ENCODE measurements at places on chromosomes 2 and 18.

DNA sequence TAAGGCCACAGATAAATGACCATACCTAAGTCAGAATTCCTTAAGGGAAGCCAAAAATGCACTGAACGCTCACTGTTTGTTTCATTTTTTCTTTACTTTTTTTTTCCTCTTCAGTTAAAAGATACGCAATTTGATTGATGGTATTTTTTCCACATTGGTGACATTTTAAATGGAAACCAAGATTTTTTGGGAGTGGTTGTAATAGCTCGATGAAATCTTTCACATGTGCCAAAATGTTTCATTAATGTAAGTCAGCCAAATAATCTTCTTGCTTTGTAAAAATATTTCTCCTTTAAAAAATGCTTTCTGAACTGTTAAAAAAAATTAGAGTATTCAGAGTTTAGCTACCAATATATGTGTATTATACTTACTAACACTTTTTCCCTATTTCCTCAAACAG lies 339.8 kb downstream of the ZEB2 start:
- DNase-seq, result no peak

DNA sequence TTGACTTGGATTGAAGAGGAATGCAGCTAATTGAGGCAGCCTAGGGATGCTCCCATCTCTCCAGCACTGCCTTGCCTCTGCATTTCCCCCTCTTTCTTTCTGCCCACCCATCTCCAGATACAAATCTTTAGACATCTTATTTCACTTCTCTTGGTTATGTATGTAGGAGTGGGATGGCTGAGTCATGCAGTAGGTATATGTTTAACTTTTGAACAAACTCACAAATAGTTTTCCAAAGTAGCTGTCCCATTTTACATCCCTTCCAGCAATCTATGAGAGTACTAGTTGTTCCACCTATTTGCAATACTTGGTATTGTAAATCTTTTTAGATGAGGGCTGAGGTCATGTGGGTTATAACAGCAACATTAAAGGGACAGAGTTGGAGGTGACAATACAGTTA lies 329.9 kb downstream of the DYSF start:
- DNase-seq, result no peak

DNA sequence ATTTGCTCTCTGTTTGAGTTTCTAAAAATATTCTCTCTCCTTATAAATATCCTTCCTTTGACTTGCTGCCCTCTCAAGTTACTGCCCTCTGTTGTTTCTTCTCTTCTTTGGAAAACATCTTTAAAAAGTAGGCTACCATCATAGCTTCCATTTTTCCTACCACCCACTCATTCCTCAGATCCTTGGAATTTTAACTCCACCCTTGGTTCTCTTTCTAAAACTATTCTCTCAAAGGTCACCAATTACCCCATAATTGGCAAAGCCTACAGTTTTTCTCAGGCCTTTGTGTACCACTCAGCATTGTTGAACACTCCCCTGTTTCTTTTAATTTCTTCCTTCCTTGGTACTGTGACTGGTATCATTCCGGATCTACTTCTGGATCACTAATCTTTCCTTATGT lies 43.0 kb upstream of the ITGAV start:
- no peak for DNase-seq

- DNase-seq, result no peak
Observed at GRCh38 chr2:195468771-195469170, 188.3 kb upstream of the SLC39A10 start.

DNA sequence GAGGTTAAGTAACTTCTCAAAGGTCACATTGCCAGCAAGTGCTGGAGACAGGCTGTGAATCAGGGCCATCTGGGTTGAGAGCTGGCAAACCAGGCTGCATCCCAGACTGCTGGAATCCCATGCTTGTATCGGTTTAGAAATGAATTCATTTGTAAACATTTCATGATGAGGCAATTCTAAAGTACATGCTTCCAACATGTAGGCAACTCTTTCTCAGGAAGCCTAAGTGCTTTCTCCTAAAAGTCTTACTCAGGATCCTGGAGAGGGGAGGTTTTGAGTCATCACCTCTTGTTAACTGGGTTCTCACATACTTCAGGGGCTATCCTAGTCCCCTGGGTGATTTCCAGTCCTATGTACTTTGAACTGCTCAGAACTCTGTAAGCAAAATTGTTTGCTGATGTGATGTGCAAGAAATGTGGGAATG lies 416.5 kb downstream of the MEIS1 start:
- no peak for DNase-seq

DNA sequence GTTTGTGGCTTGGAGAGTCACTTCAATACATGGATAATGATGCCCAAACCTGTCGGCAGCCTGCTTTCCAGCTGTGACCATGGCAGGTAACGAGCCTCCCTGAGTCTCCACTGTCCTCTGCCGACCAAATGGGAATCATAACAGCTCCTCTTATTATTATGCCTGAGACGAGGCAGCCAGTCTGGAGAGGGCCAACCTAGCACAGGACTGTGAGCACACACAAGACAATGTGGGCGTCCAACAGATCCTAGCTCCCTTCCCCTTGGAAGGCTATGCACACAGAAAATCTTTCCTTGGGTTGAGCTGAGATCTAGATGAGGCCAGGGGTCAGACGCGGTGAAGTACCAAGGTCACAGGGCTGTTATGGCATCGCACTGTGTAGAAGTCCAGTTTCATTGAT lies 890 bp upstream of the SLC4A3 start:
- DNase-seq, result no peak

DNA sequence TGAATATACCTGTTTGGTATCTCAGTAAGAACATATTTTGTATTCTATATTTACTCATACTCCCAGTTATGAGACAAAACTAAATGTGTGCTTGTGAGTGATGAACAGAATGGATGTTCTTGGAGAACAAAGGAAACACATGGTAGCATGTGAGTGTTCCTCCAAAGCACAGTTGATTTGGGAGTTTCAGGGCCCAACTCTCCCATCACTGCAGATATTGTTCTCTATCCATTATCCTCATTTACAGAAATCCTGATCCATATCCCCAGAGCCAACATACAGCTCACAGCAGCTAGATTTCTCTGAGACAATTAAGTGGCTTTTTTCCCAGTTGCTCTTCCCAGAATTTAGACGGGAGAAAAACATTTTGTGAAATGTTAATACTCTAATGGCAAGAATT lies 75.6 kb upstream of the MAPRE2 start:
- no peak for DNase-seq

GRCh38 chr2:17873021-17873420 lies 5.4 kb upstream of the KCNS3 start:
- DNase-seq, result no peak

DNA sequence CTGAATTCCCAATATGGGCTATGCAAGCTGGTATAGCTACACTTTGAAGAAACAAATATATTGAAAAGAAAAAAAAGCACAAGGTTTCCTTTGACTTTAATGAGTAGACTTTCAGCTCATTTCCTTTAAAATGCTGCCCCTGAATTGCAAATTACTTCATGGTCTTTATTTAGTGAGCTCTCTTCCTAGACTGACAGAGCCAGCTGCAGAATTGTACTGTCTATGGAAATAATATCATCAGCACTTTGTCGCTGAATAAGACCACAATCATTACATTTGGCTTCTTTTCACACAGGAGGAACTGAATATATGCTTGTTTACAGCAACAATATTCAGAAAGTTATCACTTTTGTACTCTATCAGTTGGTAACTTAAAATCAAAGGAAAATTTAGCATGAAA lies 41.7 kb downstream of the ARL5A start:
- no peak for DNase-seq

DNA sequence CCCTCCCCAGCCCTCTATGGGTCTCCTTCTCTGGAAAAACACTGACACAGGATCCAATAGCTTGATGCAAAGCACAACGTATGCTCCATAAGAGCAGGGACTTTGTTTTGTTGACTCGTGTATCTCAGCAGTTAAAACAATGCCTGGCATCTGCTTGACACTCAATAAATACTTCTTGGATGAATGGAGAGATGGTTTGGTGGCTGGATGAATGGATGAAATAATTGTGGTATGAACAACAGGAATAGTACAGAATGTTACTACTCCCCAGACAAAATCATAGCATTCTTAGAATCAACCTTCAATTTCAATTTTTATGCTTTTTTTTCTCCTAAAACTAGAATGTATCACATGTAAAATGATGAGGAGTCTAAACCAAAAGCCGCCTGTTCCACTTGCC lies 57.4 kb downstream of the KCNE4 start:
- DNase-seq, result no peak

DNA sequence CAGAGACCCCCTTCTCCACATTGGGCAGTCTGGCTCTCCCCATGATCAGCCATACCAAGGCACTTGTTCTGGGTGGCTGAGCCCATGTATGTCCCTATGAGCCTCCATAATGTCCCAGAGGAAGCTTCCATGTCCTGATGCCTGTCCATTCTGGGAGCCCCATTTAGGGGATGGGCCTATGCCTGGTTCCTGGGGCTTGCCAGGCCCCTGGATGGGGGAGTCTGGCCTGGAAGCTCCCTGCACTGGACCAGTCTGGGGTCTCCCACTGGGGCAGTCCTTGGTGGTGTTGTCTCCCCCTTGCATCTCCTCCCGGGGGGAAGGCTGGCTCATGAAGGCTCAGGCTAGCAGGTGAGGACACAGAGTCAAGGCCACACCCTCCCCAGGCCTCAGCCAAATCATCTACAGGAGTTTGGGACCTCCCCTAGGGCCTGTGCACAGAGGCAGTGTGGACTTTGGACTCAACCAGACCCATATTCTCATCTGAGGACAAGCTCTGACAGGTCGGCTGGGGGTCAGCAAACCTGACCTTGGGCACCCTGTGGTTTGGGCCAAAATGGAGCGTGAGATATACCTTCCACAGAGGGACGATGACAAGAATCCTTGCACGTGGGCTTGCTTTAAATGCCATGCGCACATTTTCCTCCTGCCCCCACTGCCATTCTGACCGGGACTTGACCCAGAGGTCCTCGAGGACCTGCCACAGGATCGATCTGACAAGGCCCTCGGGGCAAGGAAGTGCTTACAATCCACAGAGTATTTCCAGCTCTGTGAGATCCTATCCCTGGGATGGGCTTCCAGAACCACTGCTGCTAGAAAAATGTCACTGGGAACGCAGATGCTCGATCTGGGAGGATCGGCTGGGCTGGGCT lies 38.8 kb downstream of the INHBB start:
- no peak for DNase-seq

DNA sequence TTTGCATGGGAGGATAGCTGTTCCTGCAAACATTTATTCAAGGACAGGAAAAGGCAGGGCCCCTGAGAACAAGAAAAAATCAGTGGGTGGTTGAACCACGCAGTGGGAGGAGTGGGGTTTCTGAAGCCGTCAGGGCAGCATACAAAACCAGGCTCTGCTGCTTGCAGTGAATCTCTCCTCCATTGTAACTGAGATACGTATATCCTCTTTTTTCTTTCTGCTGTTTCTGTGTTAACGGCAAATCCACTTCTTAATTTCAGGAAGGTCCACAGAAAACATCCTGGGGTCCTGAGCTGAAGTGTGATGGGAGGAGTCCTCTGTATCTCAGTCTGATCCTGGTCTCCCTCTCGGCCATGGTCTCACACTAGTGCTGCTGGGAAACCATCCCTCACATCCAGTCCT lies 27.2 kb upstream of the KCNF1 start:
- DNase-seq, result no peak

DNA sequence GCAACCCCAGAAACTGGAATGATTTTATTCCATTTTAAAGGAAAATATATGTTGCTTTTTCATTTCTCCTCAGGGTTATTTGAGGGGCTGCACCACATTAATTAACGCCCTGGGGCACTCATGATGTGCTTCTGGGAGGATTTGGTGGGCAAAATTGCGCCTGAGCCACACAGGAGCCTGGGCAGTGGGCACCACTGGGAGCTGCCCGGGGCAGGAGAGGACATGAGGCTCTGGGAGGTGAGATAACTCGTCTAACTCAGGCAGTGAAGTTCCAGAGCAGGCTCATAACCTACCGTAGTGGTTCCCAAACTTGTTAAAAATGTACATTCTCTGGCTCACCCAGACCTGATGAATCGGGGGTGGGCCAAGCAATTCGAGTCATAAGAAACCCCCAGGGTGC lies 68.3 kb downstream of the EDAR start:
- DNase-seq, result no peak

DNA sequence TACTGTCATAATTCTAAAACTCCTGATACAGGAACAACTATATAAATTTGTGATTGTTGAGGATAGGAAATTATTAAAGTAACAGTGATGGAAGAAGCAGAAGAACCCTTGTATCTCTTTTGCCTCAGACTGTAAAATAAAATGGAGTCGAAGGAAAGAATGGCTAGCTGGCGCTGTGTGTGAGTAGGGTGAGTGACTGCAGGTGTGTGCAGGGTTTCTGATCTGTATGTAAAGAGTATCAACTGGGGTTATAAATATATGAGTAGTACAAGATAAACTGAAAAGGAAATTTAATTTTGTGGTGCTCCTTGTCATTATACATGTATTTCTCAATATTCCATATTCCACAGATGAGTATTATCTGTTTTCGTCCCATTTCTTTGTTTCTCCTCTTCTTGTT lies 15.2 kb downstream of the POLI start:
- DNase-seq, result no peak

- no peak for DNase-seq
Observed at GRCh38 chr18:43010611-43011010, 104.9 kb downstream of the RIT2 start.

Data from NCI-H1436 treated with DMSO at 0.1 percent for 48 hours (cell line).